ENCODE measurements at places on chromosomes 6 and 20.

DNA sequence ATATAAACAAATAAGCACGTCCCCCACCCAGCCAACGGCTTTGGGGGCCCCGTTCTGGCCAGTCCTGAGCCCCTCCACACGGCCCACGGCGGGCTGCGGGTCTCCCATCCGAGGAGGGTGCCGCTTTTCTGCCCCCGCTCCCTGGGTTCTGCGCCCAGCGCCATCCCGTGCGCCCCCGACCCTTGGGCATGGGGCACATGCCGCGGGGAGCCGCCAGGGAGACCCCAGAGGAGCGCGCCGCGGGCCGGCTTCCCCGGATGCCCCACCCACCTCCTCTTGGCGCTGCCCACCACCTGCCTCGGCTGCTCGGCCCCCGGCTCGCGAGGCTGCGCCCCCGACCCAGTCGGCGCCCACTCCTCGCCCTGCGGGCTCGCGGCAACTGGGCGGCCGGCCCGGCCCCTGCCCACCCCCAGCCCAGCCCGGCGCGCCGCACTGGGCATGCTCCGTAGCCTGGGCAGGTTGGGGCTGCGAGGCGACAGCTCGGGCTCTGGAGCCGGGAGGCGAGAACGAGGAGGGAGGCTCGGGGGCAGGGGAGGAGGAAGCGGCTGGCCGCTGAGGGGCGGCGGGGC, 570 bp upstream of the PLCB4 start:
- peak; percentile 89 for DNase-seq

GRCh38 chr6:164243949-164244348, 829.4 kb downstream of the QKI start:
- DNase-seq: no peak

GRCh38 chr6:82178077-82178758, 69.3 kb downstream of the IBTK start:
- DNase-seq: no peak

DNA sequence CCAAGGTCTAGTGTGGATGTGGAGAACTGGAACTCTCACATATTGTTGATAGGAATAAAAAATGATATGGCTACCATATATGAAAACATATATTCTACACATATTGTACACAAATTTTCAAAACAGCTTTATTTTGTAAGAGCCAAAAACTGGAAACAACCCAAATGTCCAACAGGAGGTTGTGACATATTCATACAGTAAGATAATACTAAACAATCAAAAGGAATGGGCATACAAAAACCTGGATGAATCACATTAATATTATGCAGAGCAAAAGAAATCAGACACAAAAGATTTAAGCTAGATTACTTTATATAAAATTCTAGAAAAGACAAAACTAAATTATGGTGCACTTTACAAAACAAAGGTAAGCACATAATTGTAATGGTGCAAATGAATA, 223.9 kb downstream of the SIM1 start:
- DNase-seq: no peak

DNA sequence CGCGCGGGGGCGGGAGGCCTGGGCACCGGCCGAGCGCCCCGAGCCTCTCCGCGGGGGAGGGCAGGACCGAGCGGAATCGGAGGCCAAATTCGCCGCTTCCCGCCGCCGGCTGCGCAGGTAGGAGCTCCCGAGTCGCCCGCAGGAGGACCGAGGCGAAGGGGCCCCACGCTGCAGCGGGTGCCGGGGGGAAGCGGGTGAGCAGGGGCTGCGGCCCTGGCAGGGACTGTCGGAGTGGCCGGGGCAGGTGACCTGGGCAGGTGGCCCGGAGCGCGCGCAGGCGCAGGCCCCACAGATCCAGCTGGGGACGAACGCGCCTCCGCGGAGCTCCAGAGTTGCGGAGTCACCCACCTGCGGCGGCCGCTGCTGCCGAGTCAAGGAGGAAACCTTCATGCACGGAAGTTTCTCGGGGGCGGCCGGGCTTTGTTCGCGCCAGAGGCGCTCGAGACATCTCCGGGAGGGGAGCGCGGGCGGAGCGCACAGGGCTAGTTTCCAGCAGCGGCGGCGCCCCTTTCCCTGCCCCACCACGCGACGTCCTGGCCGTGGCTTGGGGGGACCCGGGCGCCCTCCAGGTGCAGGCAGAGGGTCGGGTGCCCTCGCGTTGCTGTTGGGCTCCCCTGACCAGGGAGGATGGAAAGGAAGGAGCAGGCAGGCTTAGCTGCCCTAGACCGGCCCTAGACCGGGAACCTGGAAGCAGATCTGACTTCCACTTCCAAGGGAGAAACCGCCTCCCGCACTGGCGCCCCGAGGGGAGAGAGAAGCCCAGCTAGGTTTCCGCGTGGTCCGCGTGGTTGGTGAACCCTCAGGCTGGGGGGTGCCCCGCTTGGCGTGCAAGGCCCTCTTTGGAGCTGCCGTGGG, 590 bp downstream of the SLCO4A1 start:
- peak; percentile 57 for DNase-seq

DNA sequence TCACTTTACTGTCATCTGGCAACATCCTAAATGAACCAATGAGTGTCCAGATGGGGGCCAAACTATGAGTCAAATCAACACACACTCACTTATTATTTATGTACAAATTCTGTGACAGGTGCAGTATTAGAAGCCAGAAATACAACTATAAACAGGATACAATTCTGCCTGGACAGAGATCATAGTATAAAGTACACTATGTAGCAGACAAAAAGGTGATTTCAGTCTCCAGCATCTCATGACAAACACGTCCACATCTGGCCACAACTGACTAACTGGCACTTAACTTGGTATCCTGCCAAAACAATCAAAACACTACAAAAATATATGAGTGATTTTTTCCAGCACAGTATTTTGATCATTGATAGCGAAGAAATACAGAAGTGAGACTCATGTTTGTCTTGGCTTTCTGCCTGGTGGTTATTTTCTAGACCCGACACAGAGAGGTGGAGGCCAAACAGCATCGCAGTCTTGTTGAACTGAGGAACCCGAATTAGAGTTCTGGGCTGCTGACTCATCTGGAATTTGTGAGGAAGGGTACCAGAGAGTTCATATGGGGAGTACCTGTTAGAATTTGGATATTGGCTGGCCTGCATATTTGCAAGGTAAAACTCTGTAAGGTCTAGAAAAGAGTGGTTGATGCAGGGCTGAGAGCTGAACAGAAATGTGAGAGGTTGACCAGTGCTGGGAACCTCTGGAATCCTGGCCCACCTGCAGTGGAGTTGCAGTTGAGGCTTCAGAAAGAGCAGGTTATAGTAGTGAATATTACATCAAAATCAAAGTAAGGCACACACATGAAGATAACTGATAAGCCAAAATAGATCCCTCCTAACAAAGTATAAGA, 475.2 kb downstream of the PTPRT start:
- no peak for DNase-seq

- DNase-seq: peak; percentile 78
Observed at GRCh38 chr6:113857556-113858479, 673 bp downstream of the MARCKS start.

- no peak for DNase-seq
Observed at GRCh38 chr6:147154454-147154853, 49.8 kb upstream of the STXBP5 start.

- no peak for DNase-seq
Observed at GRCh38 chr6:110183292-110183885, 3.2 kb downstream of the CDC40 start.

DNA sequence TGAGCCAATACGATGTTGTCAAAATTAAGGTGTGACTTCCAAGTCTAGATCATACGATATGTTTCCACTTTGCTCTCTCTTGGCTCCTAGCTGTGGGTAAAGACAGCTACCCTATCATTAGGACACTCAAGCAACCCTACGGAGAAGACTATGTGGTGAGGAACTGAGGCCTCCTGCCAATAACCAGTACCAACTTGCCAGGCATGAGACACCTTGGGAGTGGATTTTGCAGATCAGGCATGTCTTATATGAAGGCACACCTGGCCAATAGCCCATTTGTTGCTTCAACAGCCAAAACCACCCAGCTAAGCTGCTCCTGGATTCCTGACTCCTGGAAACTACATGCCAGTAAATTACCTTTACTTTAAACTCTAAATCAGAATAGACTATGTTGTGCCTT, 863.4 kb downstream of the DHX35 start:
- DNase-seq: no peak

DNA sequence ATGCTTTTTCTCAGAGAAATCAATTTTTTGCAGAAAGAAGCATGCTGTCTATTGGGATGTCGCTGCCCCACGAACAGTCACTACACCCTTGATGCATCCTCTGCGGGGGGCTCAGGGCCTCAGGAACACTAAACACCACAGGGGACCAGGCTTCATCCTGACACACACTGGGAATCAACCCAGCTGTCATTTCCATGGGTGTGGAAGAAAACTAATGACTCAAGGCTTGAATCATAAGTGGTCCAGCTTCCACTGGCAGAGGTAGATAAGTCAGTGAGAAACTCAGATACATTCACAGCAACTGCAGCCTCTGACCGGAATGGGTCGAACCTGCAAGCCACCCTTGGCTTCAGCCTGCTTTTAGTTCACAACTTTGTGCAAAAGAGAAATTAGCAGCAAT, 81.3 kb upstream of the SPTLC3 start:
- no peak for DNase-seq

DNA sequence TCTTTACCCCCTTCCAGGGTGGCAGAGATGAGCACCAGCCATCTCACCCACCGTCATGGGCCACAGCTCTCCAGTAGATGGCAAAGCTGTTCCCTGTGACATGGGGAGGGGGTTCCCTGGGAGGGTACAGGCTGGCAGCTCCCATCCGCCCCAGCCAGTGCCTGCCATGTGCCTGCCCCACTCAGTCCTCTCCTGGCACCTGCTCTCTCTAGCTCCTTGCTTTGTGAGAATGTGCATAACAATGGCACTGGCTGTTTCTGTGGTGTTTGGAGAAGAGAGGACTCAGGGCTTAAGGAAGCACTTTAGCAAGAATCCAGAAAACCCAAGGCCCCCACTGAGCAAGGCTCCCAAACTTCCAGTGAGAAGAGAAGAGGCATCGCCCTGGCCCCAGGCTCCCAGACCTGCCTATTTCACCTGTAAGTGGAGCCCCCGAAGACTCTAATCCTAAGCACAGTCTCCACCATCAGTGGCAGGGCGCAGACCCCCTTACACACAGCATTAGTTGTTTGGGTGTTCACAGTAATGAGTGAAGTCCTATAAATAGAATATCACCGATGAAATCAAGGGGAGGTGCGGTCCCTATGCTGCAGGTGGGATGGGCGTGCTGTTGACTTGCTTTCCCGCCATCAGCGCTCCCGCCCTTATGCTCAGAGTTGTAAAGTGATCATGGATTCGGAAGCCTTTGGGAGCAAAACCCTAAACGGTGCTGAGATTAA, 110.2 kb downstream of the AGPAT4 start:
- no peak for DNase-seq

DNA sequence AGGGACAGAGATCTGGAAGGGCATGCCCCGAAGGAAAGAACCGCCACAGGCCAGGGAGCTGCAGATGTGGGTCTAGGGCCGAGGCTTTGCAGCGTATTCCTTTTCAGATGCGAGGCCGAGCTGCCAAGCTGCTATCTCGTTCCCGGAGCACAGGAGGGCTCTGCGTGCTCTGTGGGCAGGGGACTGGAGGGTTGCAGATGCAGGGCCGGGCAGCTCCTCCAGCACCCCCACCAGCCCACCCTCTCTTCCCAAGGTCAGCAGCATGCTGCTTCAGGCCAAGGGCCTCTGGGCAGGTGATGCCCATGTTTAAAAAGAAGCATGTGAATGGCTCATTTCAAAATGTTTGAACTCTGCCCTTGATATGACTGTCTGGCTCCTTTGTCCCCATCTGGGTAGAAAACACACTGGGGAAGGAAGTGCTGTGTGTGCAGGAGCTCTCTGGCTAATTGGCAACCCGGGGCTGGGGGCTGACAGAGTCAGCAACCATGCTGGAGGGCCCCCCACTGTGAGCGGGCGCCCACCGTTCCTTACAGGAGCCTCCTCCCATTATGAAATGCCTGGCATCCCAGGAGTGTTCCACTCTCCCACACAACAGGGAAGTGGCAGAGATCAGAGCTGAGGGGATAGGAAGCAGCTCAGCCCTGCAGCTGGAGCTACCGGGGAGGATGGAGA, 353.3 kb downstream of the ZFAND3 start:
- DNase-seq: no peak

- peak; percentile 61 for DNase-seq
Observed at GRCh38 chr6:13846841-13847240, 32.5 kb upstream of the MCUR1 start.

DNA sequence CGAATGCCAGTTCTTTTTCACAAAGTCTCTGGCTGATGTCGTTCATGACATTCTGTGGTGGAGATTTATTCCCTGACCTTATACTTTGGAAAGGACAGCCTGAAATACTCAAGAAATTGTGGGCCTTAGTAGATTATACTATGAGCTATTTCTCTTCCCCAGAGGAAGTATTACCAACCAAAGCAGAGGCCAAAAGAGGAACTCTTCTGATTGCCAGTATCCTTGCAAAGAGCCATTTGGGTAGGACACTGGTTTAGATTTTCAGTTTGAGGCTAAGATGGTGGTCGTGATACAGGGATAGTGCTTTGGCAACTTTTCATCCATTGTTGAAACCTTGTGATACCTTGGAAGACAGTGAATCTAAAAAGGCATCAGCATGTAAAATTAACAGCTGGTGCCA, 327.3 kb downstream of the HACE1 start:
- no peak for DNase-seq

DNA sequence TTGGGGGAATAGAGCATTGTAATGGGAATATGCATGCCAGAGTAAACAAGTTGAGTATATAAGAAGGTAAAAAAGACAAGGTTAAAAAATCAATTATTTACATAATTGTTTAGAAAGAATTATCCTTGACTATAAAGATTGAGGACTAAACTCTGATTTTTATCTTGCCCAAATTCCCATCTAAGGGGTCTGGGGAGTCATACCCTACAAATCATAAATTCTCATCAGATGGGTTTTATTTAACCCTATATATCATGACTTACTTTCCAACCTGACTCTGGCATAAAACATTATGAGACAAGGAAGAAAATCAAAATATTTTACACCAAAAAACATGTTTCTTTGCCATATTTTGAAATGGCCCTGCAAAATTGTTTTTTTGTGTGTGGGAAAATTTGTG, 12.7 kb downstream of the OR2B2 start:
- DNase-seq: no peak

GRCh38 chr6:74249658-74250057, 553.7 kb downstream of the CD109 start:
- no peak for DNase-seq

GRCh38 chr6:90819483-90819882, 232.6 kb upstream of the MAP3K7 start:
- DNase-seq: no peak

DNA sequence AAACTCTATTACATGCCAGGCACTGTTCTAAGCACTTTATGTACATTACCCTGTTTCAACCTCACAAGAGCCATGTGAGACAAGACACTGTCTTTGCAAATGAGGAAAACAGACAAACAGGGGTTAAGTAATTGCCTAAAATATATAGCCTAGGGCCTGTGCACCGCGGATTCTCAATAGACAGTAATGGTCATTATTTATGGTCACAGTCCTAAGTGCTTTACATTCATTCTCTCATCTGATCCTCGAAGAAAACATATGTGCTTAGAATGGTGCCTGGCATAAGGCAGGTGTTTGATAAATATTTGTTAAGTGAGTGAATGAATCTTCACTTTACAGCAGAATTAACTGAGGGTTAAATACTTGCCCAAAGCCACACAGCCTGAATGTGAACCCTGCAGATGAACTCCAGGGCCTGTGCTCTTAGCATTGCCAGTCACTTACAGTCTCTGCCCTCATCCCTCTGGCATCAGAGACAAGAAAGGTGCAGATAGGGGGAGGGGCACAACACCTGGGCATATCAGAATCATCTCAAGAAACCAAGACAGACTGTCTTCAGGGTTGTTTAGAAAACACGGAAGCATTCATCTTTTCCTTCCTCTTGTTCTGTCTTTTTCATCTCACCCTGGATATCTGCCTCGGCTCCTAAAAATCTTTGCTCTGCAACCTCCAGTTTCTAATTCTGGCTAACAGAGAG, 92.8 kb upstream of the SASH1 start:
- no peak for DNase-seq

GRCh38 chr6:37168811-37169495, 999 bp upstream of the PIM1 start:
- DNase-seq: no peak
